AG09309 (cell line): ENCODE measurements at places on chromosomes 1 and 21.

DNA sequence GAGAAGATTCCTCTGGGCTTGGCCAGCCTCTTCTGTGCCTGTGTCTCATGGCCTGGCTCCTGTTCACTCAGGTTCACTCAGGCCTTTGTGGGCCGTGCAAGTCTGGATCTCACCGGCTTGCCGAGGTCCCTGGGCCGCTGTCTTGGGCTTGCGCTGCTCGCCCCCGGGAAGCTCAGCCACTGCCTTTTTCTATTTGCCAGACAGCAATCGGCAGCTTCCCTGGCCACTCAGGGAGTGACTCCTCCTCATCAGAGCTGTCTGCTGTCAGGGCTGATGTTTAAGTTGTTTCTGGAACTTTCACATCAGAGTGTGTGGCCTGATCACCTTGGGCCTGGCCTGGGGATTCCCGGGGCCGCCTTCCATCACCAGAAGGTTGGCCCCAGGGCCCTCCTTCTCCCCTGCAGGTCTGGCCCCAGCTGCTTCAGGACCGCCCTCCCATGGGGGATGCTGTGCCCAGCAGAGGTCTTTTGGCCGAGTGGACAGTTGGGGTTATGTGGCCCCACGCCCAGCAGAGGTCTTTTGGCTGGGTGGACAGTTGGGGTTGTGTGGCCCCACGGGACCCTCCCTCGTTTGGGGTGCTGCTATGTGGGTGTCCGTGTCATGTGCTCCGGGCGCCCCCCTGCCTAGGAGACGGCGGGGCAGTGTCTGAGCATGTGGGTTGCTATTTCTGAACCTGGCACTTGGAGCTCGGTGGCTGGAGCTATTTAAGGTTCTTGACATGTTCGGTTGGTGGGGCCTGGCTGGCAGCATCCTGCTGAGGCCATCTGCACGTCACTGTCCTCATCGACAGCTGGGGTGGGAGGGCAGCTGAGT is 12.5 kb downstream of the SLX9 start:
- no peak for DNase-seq

DNA sequence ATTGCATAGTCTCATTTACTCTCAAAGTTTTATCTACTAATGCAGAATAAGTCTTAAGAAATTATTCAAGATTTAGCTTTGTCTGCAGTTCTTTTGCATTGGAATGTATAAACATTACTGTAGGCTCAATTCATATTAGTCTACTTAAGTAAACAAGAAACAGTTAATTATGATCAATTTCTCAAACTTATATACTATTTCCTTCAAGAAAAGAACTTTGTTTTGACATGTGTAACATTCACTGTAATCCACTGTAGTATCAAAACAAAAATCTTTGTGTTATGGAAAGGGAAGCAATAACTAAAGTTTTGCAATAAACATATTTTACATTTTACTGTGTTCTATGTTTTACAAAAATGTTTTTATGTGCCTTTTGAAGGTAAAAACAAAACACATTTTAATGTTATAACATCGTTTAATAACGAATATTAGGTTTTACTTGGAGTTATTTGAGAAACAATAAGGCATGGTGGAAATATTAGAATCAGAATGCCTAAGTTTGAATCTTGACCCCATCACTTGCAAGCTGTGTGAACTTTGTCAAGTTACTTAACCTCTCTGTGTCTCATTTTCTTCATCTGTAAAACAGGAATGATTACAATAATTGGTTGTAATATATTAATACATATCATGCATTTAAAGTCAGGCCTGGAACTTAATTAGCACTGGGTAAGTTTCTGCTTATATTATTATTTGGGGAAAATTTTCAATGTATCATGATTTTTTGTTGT is 77.0 kb upstream of the DPH5 start:
- DNase-seq: no peak

DNA sequence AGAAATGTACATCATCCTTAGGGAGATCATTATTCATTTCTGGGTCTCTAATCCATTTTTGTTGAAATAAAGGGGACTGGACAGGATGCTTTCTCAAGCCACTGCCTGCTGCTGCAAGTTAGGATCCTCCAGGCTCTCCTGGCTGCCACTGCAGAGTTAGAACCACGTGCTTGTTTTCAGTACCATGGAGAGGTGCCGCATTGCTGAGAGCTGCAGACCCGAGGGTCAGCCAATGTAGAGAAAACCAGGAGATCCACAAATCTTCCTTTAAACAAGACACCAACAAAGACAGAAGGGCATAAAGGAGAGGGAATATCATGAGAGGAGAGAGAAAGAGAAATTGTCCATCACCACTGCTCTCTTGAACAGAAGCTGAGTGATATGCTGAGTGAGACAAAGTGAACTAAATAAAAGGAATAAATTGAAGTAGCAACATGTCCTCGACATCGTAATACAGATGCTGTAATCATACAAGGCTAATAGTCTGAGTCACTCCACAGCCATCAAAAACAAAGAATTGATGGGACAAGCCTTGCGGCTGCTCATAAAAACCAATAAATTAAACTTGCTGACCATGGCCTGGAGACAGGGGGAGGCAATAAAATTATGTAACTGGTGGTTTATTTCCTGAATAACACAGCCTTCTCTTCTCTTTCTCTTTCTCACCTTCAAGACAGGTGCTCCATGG is 255.7 kb downstream of the OMA1 start:
- no peak for DNase-seq

DNA sequence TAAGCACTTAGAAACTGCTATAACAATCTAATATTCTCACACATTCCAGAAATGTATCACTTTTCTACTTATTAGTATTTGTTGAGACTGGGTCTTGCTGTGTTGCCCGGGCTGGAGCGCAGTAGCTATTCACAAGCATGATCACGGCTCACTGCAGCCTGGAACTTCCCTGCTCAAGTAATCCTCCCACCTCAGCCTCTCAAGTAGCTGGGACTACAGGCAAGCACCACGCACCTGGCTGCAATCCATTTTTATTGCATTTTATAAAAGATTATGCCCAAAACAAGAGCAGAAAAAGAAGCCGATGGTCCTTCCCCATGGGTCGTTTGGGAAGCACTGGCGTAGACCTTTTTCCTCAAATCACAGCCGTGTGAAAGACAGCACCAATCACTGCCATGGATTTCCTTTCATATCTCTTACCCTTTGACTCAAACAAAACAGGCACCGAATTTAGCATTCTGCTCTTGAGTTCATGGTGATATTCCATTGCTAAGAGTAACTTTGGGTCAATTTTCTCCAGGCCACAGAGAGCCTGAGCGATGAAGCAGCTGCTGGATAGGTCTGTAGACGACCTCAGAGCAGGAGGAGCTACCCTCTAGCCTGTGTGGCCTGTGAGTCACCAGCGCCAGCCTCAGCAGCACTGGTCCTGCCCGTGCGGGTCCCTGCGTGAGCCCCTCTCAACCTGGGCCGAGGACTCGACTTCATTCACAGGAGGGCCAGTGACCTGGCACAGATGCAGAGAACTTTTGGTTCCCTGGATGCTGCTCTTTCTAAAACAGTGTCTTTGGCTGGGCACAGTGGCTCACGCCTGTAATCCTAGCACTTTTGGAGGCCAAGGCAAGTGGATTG is 80.8 kb downstream of the PIK3CD start:
- DNase-seq: no peak

- DNase-seq: peak; percentile 21
These were observed at the start of gene NENF for GRCh38 chr1:212432661-212433576. Gene NENF (plus strand): TSS chr1:212432920. CDS start chr1:212432944, 24 bp downstream.

- peak; percentile 95 for DNase-seq
These were observed 623.9 kb upstream of the NR5A2 start for GRCh38 chr1:199403531-199404116.

DNA sequence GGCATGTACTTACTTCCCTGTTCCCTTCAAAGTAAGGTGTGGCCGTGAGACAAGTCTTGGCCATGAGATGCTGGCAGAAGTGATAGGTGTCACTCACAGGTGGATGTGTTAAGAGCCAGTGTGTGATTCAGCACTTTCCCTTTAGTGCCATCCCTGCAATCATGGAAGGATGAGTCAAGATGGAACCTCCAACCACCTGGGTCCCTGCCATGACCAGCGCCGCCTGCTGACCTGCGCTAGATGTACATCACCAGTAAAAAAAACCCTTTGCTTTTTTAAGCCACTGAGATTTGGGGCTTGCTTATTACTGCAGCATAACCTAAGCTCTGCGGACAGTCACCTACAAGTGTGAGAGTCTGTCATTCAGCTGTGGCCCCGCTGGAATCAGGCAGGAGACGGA is 71.7 kb downstream of the TOMM20 start:
- no peak for DNase-seq

- no peak for DNase-seq
These were observed 200.3 kb upstream of the FOXD3 start for GRCh38 chr1:63122079-63122478.

- no peak for DNase-seq
These were observed 9.5 kb downstream of the ITLN2 start for GRCh38 chr1:160945079-160945478.

DNA sequence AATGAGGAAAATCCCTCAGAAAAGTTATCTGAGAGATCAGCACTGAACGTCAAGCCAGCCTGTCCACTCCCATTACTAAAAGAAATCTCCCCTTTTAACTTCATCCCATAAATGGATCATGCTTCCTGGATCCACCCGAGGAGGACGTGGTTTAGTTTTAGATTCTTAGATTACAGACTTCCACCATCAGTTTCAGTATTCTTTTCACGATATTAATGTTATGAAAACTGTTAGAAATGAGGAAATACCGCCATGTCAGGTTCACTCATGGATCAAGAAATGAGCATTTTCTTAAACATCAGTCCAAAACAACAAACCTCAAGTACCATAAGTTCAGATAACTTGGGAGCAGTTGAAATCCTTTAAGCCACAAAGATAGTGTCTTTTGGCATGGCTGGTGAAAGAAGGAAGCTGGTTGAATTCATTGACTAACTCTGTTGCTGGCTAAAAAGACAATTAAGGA is 49.8 kb downstream of the NFIA start:
- no peak for DNase-seq

DNA sequence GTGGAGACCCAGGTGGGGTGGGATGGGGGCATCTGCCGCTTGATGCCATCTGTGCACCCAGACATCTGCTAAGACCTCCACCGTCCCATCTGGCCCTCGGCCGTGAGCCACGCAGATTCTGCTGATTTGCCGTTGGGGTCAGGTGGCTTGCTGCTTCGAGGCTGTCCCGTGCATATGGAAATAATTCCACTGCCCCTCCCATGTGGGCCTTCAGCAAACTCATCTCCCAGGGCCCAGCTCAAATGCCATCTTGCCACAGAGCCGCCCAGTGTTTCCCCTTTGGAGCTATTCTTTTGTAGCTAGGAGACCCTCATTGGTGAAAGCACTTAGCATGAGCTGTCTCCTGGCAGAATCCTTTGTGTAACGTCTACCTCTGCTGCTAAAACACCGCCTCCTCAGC is 99.8 kb downstream of the KAZN start:
- no peak for DNase-seq

- no peak for DNase-seq
These were observed 518.9 kb downstream of the BRINP3 start for GRCh38 chr1:189958756-189959155.

GRCh38 chr1:212698467-212699103 is 1.1 kb downstream of the BATF3 start:
- DNase-seq: no peak

GRCh38 chr1:62722796-62723195 is 34.6 kb upstream of the DOCK7 start:
- DNase-seq: no peak

GRCh38 chr1:234926559-234927311 is 201.9 kb downstream of the TOMM20 start:
- no peak for DNase-seq

DNA sequence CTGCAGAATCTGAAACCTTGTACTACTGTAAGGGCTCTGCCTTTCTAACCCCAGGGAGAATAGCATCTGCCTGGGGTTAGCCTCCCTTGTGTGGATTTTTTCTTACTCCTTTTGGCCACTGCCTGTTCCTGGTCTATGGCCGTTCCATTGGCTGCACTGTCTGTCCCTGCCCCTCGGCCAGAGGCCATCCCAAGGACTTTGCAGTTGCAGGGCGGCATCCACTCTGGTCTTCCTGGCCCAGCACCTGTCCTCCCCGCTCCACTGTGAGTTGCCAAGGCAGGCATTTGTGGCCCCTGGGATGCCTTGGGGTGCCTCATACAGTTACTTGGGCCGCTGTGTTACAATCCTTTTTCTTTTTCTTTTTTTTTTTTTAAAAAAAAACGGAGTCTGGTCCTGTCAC is 45.8 kb downstream of the PDE9A start:
- no peak for DNase-seq

- no peak for DNase-seq
These were observed 1.2 kb upstream of the RIIAD1 start for GRCh38 chr1:151720125-151720524.
